ENCODE measurements at places on chromosomes 3 and 15. TPM values are rescaled to one million over a fixed set of nuclear protein-coding genes. Genes with fewer than 3 reads are reported as not detected.

DNA sequence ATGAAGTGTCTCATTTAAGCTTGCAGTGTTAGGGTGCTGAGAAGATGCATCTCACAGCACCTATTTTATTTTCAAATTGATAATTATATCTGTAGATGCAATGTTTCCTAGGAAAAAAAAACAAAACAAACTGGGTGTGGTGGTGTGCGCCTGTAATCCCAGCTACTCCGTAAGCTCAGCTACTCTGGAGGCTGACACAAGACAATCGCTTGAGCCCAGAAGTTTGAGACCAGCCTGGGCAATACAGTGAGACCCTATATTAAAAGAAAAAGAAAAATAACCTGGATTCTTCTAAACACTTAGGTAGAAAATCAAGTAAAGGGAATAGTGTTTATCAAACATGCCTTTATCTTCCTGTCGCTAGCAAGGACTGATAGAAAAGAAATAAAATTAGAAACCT lies 1.9 kb downstream of the MINDY2 start:
- DNase-seq: no peak
- H3K4me3 ChIP-seq: peak overlapping the region; percentile 92
- H3K27me3 ChIP-seq: no peaks in the 10 kb centered on the region
- H3K27ac ChIP-seq: no peak overlapping the region
- no peaks in the 10 kb centered on the region for H3K36me3 ChIP-seq

GRCh38 chr3:21328711-21329390 lies 422.2 kb downstream of the ZNF385D start:
- H3K4me1 ChIP-seq: peaks cover 1% of the 10 kb centered on the region
- H3K27ac ChIP-seq: no peak overlapping the region
- H3K27me3 ChIP-seq: no peaks in the 10 kb centered on the region
- no peaks in the 10 kb centered on the region for H3K36me3 ChIP-seq
- no peak for DNase-seq

- H3K27ac ChIP-seq: no peak overlapping the region
- DNase-seq: no peak
- H3K4me1 ChIP-seq: peaks cover 4% of the 10 kb centered on the region
- no peak overlapping the region for H3K4me3 ChIP-seq
- no peaks in the 10 kb centered on the region for H3K27me3 ChIP-seq
Measured at GRCh38 chr15:29825227-29825626, 3.0 kb upstream of the TJP1 start.

GRCh38 chr3:69856965-69857705 lies 117.9 kb downstream of the MITF start:
- H3K27me3 ChIP-seq: peaks cover 4% of the 10 kb centered on the region
- no peak overlapping the region for H3K27ac ChIP-seq
- no peak overlapping the region for H3K4me3 ChIP-seq
- H3K36me3 ChIP-seq: no peaks in the 10 kb centered on the region
- DNase-seq: no peak

- H3K4me1 ChIP-seq: peaks cover 8% of the 10 kb centered on the region
- H3K4me3 ChIP-seq: no peak overlapping the region
- no peaks in the 10 kb centered on the region for H3K27me3 ChIP-seq
- H3K27ac ChIP-seq: no peak overlapping the region
- DNase-seq: no peak
Measured at GRCh38 chr15:63997715-63998442, 48.4 kb downstream of the DAPK2 start.

Gene SLC22A13
- 0.46 TPM for total RNA-seq

Gene ATP8B4
- 6.4 TPM for total RNA-seq

Gene VIPR1
- total RNA-seq: 0.18 TPM

Gene RPUSD3
- total RNA-seq: 32.2 TPM

Gene GNAT1
- total RNA-seq: not detected

Data from ovary (tissue), 10 donors.